ENCODE measurements at places on chromosomes 4 and X.

DNA sequence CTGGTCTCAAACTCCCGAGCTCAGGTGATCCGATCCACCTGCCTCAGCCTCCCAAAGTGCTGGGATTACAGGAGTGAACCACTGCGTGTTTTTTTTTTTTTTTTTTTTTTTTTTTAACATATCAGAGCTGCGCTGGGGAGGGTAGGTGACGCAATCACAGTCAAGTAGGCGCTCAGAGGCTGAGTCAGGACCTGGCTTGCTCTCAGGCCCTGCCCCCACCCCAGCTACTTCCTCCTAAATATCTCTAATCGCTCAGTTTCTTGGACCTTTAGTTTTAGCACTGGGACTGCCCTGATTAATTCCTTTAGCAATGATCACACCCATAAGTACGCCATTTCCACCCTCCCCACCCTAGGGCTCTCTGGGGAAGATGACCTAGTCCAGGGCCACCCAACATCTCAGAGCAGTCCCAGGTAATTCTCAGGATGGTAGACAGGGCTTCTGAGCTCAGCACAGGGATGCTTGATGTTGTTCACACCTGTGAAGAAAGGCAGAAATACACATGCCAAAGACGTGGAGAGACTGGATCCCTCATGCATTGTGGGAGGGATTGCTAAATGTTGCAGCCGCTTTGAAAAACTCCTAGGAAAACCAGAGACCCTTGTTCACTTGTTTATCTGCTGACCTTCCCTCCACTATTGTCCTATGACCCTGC, 50.2 kb downstream of the DDX3X start:
- DNase-seq, result peak; percentile 91

DNA sequence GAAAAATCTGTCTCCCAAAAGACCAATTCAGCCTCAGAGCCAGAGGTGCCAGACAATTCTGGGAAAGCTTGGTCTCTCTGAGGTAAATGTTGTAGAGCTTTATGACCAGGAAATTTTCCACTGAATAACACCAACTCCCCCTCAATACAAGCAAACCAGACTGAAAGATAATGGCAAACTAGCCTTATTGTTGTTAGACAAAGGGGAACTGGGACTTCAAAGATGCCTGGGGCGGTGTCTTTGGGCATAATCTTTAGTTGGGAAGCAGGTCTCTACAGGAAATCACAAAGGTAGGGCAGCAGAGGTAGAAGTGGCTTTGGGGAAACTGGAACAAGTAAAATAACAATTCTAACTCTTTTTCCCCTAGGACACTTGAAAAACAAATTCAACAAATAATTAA, 12.0 kb downstream of the COL4A6 start:
- no peak for DNase-seq

- DNase-seq, result peak; percentile 32
Measured at GRCh38 chrX:5458300-5458842, 770.3 kb downstream of the NLGN4X start.

DNA sequence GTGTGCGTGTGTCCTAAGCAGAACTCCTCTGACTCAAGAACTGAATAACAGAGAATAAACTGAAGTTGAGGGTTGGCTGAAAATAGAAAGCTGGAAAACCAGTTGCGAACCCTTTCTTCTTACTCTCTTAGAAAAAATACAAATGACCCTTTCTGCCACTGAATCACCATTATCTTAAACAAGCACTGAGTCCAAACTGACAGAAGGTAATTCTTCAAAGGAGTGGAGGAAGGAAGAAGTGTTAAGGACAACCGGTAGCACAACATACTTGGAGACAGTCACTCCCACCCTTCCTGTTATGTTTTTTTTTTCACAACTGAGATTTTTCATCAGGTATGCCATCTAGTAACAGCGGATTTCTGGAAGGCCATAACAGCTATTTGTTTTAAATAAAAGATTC, 38.1 kb downstream of the HELQ start:
- no peak for DNase-seq

DNA sequence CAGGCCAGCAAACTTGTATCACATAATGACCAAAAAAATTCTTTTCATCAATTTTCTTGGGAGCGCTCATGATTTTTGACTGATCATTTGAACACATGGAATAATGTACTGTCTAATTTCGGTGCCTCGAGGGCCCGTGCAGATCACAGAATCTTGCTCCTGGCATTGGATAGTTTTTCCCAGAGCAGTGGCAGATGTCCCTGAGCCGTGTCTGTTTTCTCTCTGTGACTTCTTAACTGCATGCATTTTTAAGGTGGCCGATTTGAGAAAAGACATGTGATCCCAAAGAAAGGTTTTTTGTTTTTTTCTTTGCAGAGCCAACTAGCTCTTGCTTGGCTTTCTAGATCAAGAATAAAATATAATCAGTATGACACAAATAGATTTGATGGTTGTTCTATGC, 19.7 kb downstream of the GPRIN3 start:
- DNase-seq, result no peak

GRCh38 chrX:40471965-40472648, 108.7 kb upstream of the ATP6AP2 start:
- no peak for DNase-seq

DNA sequence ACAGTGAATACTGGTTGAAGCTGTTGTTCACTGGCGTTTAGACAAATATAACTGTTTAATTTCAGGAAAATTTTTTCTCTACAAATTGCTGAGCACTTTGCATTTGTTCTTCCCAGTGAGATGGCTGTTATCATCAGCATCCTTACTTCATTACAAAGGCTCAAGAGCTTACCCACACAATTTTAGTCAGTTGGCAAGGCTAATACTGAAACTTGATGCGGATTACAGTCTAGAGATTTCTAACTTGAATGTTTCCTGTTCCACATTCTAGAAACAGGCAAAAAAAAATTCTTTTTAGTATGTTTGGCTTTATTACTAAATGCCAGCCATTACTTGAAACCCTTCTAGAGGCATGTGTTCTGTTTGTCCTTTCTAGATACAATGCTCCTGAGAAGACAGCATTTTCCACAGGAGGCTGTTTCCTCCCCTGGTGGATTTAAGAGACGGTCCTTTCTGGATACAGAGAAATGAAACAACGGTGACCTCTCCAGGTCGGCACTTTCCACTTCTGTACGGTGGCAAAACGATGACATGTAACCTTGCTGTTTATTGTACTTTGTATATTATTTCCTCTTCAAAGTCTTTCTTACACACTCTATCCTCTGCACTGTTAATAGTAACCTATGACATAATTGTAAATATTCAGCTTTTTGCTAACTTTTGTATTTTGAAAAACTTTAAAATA, 80.9 kb downstream of the RFC1 start:
- DNase-seq, result no peak

DNA sequence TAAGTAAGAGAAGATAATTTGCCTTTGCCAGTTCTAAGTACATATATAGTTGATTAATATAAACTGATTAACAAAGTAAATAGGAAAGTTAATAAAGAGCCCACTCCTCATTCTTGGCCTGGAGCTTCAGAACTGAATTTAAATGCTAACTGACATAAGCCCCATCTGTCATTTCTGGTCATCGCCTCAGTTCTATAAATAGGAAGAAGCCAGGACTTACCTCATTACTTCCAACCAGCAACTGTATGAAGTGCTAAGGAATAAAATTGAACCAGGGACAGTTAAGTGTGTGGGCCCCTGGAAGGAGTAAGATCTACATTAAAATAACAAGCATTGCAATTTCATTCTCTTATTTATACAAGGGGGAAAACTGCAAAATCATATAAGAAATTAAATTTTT, 52.0 kb upstream of the PDLIM5 start:
- DNase-seq, result no peak

DNA sequence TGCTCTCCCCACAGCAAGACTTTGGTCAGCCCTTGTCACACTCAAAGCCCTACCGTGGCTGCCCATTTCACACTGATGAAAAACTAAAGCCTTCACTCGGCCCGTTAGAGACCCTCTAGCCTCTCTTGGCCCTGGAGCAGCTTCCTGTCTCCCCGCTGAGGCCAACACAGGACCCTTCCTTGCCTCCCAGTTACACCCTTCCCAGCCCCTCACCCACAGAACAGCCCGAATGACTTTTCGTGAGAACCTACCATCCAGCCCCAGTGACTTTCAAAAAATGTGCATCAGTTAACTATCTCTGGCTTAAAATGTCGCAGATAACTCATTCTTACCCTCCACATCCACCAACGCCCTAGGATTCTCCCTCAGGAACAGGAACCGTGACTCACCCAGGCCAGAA, 756 bp upstream of the TAF9B start:
- DNase-seq, result no peak

DNA sequence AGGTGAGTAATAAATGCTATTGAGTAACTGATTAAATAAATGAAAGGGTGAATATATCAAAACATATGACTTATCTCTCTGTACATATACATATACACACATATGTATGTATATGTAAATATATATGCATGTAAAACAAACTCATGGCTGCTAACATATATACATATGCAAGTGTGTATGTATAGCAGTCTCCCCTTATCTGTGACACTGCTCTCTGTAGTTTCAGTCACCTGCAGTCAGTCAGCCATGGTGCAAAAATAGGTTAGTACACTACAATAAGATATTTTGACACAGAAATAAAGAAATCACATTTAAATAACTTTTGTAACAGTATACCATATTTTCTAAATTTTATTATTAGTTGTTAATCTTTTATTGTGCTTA, 467.4 kb downstream of the EPHA5 start:
- no peak for DNase-seq

- DNase-seq, result no peak
Measured at GRCh38 chr4:183872531-183872930, 32.6 kb upstream of the STOX2 start.

DNA sequence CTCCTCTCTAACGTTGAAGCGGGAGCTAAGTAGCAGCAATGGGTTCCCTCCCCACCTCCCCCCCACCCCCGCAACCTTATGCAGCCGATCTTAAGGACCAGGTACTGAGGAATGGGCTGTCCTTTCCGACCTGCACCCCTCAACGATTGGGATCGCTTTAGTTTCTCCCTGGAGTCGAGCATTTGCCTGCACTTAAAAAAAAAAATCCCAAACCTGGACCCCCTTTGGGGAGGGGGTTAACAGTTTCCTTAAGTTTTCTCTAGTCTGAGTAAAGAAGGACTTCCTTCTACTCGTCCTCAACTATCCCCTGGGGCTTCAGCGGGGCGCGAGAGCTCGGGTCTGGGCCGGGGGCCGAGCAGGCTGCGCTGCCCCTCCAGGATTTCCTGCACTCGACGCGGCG, 25.7 kb upstream of the BCORL1 start:
- no peak for DNase-seq

DNA sequence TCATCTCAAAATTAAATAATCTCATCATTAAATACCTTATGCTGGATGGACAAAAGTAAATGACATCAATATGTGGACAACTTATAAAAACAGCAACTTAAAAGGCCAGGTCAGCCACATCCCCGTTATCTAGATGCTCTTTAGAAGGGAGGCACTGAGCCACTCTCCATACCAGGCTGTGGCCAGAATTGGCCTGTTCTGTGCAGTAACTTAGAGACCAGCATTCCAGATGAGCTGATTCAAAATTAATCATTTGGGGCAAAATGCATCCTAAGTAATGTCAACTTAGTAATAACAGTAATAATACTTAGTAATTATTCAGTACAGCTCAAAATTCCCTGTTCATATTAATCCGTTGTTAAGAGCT, 373.6 kb downstream of the FBXW7 start:
- no peak for DNase-seq

DNA sequence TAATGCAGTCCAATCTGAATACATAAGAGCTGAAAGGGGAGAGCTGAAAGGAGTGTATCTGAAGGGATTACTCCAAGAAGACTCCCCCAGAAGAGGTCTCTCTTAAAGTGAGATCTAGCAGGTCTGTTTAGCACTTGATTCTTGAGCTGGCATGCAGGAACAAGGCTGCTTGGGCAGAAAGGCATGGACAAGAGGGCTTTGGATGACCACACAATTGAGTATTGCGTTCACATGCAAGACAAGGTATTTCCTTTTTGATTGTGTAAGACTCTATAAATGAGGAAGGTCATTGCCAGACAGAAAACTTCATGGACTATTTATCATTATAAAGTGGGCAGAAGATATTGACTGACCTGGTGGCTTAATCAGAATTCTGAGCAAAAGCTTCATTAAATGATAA, 145.5 kb upstream of the AFF2 start:
- DNase-seq, result no peak

DNA sequence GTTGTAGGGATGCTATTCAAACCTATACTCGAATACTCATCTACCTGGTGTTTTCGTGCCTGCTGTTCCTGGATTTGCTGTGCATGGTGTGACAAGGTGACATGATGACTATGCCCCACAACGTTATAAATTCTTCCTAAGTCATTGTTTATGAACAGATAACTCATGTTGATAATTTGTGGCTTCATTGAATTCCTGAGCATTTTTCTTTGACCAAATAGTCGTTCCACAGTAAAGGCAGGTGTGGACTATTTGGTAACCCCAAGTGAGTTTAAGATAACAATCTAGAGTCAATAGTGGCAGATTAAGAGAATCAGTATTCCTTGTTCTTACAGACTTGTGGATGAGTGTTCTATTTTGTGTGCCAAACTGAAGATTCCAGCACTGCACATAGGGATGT, 59.9 kb downstream of the SNX25 start:
- no peak for DNase-seq

GRCh38 chr4:125741825-125742452, 427.2 kb downstream of the FAT4 start:
- DNase-seq, result peak; percentile 64

GRCh38 chr4:74642006-74642405, 152.3 kb downstream of the BTC start:
- DNase-seq, result no peak

- DNase-seq, result no peak
Measured at GRCh38 chr4:181105487-181105886, 1137.7 kb upstream of the TENM3 start.

DNA sequence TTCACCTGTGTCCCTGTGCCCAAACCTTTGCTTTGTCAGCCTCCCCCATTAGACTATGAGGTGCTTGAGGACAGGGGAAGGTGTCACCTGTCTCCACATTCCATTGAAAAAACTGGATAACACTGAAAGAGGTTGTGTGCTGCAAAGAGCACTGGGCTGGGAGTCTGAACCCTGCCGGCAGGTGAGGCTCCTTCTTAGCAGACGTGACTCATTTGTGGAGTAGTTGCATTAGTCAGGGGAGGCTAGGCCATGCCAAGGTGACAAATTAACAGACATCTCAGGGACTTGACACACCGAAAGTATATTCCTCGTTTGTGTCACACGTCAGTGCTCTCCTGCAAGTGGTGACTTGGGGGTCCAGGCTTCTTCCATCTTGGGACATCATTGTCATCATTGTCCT, 95.9 kb upstream of the STX18 start:
- no peak for DNase-seq

GRCh38 chr4:40789031-40789430, 39.3 kb downstream of the NSUN7 start:
- DNase-seq, result peak; percentile 40

Measured in OCI-M1 (cell line).